Kidney capillary endothelial cell (primary cell): ENCODE measurements at places on chromosomes 12 and 14.

DNA sequence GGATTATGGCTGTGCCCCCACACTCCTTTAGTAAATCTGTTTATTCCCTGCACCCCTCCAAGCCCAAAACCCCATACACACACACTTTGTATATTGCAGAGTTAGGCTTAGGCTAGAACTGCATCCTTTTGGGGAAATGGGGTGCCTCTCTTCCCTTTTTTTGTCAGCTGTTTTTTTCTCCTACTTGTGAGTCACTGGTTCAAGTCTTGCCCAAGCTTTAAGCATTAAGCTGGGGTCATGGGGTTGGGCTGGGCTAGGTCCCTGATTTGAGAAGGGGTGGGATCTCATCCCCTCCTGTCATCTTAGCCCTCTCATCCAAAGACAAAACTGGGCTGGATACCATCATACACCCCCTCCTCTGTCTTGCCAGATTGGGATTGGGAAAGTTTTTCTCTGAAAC, 1.6 kb downstream of the LRP1 start:
- DNase-seq: no peak

DNA sequence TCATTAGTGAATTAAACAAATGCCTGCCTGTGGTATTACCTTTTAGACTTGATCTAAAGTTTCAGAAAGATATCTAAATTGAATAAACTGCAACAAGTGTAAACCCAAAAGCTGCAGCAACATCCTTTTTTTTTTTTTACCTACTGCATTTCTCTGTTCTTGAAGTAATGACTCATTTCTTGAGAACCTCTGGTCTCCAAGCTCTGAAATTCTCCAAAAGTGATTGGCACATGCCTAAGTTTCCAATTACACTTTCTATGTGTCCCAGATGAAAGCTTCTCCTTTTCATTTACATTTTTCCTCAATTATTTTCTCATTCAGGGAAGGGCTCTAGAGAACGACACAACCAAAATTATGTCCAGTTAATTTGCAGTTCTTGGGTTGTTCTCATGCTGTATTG, 435.2 kb upstream of the DCN start:
- no peak for DNase-seq

DNA sequence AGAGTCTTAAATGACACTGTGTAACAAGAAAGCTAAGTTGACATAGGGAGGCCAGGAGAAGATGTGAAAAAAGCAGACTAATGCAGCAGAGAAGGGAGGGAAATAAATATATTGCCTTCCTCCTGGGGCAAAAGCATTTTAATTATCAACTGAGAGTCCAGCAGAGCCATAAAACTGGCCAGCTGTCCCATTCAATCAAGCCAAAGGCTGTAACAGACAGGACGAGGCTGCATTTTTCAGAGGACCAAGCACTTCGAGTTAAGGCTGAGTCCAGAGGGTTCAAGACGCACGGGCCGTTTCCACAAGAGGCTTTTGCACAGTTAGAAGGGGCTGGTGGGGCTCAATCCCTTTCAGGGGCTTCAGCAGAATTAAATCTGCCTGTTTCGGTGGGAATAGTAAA, 20.4 kb downstream of the MAP3K9 start:
- no peak for DNase-seq

DNA sequence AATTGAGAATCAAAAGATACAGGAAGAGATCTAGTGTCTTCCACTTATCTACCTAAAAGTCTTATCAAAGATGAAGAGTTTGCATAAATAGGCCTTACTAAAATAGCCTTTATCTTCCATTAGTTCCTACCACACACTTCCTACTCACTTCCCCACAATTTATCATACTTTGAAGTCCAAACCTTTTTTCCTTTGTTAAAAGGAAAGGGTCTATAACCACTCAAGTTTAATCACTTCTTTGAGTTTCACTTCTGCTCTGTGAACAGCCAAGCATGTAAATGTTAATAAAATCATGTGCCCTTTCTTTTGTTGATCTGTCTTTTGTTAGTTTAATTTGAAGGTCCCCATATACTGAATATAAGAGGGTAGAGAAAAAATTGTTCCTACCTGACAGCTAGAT, 114.5 kb downstream of the PHLDA1 start:
- DNase-seq: no peak

DNA sequence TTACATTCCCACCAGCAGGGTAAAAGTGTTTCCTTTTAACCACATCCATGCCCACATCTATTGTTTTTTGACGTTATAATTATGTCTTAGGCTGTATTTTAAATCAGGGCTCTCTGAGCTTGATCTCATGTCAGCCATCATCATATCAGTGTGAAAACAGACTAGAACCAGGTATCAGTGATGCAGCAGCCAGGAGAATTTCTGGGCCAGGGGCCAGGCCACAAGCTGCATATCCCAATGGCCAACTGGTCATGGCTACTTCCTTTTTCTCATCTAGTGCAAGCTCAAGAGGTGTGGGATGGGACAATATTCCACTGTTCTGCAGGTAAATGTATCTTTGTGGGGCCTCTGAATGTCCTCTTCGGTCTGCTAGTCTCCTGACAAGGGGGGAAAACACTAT, 125.1 kb downstream of the CRADD start:
- no peak for DNase-seq

- DNase-seq: no peak
These were observed 228.9 kb upstream of the PRKD1 start for GRCh38 chr14:30156571-30156970.

- no peak for DNase-seq
These were observed 234.7 kb upstream of the TBX3 start for GRCh38 chr12:114918535-114919233.

GRCh38 chr12:12003609-12004008, 67.1 kb upstream of the BCL2L14 start:
- DNase-seq: no peak

GRCh38 chr14:94038510-94038909, 12.4 kb downstream of the OTUB2 start:
- no peak for DNase-seq

DNA sequence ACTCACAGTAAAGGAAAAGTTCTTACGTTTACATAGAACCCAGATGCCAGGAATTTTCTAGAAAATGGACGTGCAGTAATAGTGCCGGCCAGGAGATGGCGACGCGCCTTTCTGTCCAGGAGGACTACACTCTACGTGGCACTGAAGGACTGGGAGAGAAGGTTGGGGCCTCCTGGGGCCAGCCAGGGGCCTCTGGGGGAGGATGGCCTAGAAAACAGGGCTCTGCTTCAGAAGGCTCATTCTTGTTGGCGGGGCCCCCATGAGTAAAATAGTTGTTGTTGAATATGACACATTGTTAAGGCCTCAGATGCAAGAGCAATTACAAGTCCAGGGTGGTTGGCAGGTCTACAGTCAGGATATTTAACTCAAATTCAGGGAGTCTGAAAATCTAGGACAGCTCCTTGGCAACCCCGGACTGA, 120.1 kb upstream of the MAX start:
- DNase-seq: peak; percentile 48

GRCh38 chr12:95963096-95963495, 20.0 kb downstream of the AMDHD1 start:
- no peak for DNase-seq

DNA sequence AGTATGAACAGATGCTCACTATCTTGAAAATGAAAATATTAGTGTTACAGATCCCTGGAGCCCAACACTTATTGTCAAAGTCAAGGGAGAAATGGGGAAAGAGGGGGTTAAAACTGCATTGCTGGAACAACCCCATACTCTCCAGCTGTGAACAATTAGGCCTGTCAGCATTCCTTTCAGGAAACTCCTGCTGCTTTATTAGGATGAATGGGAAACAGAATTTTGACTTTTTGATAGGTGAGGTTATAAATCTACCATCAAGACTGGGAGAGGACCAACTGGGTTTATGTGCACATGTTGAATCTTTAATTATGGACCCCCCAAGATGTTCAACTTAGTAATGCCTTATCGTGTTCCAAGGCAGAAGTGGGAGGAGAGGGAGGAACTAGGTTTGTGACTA, 85.0 kb downstream of the TMTC1 start:
- no peak for DNase-seq

DNA sequence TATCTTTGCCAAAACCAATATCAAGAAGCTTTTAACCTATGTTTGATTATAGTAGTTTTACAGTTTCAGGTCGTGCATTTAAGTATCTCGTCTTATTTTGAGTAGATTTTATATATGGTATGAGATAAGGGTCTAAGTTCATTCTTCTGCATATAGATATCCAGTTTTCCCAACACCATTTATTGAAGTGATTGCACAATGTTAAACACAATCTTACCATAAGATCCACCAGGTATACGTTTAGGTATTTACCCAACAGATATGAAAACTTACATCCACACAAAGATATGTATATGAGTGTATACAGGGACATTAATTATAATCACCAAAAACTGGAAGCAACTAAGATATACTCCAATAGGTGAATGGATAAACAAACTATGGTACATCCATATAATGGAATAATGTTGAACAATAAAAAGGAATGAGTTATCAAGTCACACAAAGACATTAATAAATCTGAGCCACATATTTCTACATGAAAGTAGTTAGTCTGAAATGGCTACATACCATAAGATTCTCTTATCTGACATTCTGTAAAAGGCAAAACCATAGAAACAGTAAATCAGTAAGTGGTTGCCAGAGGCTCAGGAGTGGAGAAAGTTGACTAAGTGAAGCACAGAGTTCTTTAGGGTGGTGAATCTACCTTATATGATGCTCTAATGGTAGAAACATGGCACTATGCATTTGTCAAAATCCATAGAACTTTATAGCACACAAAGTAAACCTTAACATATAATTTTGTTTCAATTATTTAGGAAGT, 222.6 kb downstream of the NUAK1 start:
- no peak for DNase-seq

DNA sequence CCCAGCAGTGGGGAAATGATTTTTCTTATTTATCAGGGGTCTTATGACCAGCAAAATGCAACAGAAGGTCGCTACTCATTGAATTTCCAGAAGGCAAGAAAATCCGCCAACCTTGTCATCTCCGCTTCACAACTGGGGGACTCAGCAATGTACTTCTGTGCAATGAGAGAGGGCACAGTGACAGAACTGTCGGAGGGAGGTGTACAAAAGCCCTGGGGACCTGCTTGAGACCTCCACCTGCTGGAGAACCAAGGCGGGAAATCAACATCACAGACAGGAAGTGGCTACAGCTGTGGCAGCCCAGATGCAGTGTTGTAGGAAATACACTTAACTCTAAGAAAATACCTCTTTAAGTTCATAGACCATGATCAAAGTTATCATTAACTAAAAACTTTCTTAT, 250.9 kb upstream of the OR4E1 start:
- peak; percentile 18 for DNase-seq

- no peak for DNase-seq
These were observed 157.6 kb upstream of the VASH1 start for GRCh38 chr14:76603713-76604112.
